Spinal cord (tissue), 10 donors: ENCODE measurements at places on chromosomes 2 and 18.

GRCh38 chr2:41568648-41569047 is 479.2 kb upstream of the PKDCC start:
- no peak overlapping the region for H3K4me3 ChIP-seq
- H3K27me3 ChIP-seq, result no peaks in the 10 kb centered on the region
- DNase-seq, result no peak
- H3K4me1 ChIP-seq, result no peaks in the 10 kb centered on the region

GRCh38 chr2:216013080-216013909 is at the start of gene MREG:
Gene MREG (minus strand): TSS chr2:216013551. CDS start chr2:216013327, 224 bp downstream.
- no peaks in the 10 kb centered on the region for H3K27me3 ChIP-seq
- no peak for DNase-seq
- peaks cover 3% of the 10 kb centered on the region for H3K36me3 ChIP-seq
- peak within 1 kb of the TSS; percentile 56 for H3K4me3 ChIP-seq

- H3K36me3 ChIP-seq, result no peaks in the 10 kb centered on the region
- no peak overlapping the region for H3K27ac ChIP-seq
- H3K4me3 ChIP-seq, result no peak overlapping the region
- H3K27me3 ChIP-seq, result no peaks in the 10 kb centered on the region
- no peak for DNase-seq
Measured at GRCh38 chr2:136389809-136390208, 271.9 kb upstream of the CXCR4 start.

- H3K4me3 ChIP-seq, result no peak overlapping the region
- H3K36me3 ChIP-seq, result no peaks in the 10 kb centered on the region
- H3K27ac ChIP-seq, result no peak overlapping the region
- DNase-seq, result no peak
- H3K27me3 ChIP-seq, result no peaks in the 10 kb centered on the region
Measured at GRCh38 chr2:223477318-223477717, 124.8 kb downstream of the SCG2 start.

DNA sequence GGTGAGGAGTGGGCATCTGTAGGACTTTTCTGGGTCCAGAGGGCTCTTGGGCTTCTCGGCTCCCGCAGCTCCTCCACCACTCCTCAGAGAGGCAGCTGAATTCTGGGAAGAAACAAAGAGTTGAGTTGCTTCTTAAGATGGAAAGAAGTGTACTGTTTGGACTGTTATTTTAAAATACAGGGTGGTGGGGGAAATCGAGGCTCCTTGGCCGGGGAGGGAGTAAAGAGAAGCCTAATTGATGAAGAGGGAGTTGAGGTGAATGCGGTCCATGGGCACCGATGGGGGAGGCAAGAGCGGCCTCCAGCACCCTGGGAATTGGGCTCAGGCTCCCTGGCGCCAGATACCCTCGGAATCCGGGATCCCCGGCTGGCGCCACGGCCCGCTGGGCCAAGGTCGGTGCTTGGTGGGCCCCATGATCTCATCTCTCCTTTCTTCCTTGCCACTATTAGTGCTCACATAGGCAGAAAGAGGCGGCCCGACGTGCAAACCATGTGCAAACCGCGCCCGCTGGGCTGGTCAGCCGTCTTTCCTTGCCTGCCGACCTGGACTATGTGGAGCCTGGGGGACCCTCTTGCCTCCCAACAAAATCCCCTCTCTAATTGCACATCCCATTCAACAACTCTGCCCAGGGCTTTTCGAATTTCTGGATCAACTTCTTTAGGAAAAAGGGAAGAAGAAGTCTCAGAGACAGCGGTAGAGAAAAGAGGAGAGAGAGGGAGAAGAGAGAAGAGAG is 604 bp upstream of the SIX3 start:
- H3K36me3 ChIP-seq, result no peaks in the 10 kb centered on the region
- H3K4me1 ChIP-seq, result peaks cover 63% of the 10 kb centered on the region
- H3K27me3 ChIP-seq, result peaks cover 100% of the 10 kb centered on the region
- H3K27ac ChIP-seq, result no peak overlapping the region
- no peak overlapping the region for H3K4me3 ChIP-seq

DNA sequence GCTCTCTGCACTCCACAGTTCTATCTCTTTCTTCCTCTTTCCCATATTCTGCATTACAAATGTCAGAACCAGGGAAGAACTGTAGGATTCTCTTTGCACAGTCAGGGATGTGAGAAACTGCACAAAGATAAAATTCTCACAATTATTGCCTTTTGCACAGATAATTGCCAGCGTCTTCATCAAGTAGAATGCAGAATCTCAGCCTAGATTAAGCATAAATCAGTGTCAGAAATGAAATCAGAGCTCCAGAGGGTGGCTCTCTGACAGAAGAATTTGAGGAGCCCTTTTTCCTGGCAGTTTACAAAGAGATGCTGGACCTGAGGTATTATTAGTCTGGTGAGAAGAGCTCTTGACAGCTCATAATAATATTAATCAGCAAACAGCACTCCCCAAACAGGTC is 173.1 kb downstream of the PTH2R start:
- H3K4me3 ChIP-seq, result no peak overlapping the region
- no peaks in the 10 kb centered on the region for H3K36me3 ChIP-seq
- DNase-seq, result no peak

DNA sequence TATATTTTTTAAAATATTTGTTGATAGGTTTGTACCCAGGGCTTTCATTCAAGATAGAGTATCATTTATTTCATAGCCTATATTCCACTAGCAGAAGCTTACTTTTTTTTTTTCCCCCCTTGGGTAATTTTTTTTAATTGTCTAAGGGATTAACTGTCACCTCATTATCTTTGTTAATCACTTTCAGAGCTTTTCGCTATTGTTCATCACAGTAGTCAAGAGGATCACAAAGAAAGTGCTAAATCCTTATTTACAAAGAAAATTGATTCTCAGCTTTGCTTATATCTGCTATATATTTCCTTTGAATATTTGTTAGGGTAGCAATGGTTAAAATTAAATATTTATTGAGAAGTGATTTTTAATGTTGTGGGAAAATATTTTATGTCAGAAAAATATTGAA is 59.0 kb downstream of the CAMKMT start:
- no peaks in the 10 kb centered on the region for H3K36me3 ChIP-seq
- H3K27ac ChIP-seq, result no peak overlapping the region
- H3K4me1 ChIP-seq, result no peaks in the 10 kb centered on the region
- no peaks in the 10 kb centered on the region for H3K27me3 ChIP-seq

DNA sequence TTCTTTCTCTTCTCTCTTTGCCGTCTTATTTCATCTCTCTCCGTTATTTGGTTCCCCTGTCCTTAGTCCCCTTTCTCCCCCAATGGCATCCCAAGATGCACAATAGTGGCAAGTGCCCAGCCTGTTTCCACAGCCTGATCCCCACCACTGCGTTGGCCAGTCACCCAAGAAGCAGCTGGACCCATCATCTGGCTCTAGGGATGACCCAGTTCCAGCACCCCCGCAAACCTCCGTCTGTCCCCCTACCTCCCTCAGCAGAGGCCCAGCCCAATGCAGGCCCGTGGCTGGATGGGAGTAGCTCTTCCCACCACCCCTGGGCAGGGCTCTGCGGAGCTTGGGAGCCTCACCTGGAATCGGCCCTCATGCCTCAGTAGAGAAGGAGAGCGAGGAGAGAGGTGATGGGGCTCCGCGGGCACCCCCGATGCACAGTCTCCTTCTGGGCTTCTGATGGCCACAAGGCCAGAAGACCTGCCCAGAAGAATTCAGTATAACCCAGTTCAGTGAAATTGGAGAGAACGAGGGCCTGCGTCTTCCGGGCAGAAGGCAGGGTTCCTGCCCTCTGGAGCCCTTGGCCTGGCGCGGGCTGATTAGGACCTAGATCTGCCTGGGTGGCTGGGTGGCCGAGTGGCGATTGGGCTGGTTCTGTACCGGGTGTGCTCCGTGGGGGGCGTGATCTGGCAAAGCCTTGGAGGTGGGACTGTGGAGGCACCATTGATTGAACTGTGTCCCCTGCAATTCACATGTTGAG is 50.9 kb downstream of the RRM2 start:
- no peaks in the 10 kb centered on the region for H3K27me3 ChIP-seq
- peaks cover 36% of the 10 kb centered on the region for H3K4me1 ChIP-seq
- H3K27ac ChIP-seq, result no peak overlapping the region
- H3K36me3 ChIP-seq, result no peaks in the 10 kb centered on the region

- H3K36me3 ChIP-seq, result peaks cover 10% of the 10 kb centered on the region
- no peak overlapping the region for H3K4me3 ChIP-seq
- peaks cover 17% of the 10 kb centered on the region for H3K4me1 ChIP-seq
- DNase-seq, result no peak
- no peak overlapping the region for H3K27ac ChIP-seq
Measured at GRCh38 chr2:134465228-134466105, 211.6 kb downstream of the MGAT5 start.

DNA sequence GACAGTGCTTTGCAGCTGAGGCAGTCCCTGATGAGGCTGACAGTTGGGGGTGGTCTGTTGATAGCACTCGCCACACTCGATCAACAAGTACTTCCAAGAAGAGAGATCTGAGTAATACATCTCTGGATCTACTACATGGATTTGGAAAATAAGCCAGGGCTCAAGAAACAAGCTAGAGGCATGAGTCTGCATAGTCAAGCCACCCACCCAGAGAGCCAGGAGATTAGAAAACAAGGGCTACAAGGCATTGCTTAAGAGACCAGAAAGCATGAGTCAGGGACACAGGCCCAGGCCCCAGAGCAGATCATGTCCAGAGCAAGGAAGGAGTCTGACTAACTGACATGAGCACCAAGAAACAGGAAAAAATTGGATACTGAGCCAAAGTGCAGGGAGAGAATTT is 196.9 kb upstream of the CWC22 start:
- H3K27ac ChIP-seq, result no peak overlapping the region
- H3K27me3 ChIP-seq, result no peaks in the 10 kb centered on the region
- no peaks in the 10 kb centered on the region for H3K4me1 ChIP-seq
- no peak overlapping the region for H3K4me3 ChIP-seq
- no peak for DNase-seq

- H3K27me3 ChIP-seq, result no peaks in the 10 kb centered on the region
- DNase-seq, result no peak
- H3K36me3 ChIP-seq, result no peaks in the 10 kb centered on the region
- no peak overlapping the region for H3K27ac ChIP-seq
- H3K4me3 ChIP-seq, result no peak overlapping the region
Measured at GRCh38 chr2:129766374-129766993, 213.0 kb upstream of the RAB6C start.

GRCh38 chr2:119657466-119658145 is 21.4 kb upstream of the TMEM177 start:
- no peak overlapping the region for H3K4me3 ChIP-seq
- no peaks in the 10 kb centered on the region for H3K4me1 ChIP-seq
- H3K27me3 ChIP-seq, result no peaks in the 10 kb centered on the region
- H3K36me3 ChIP-seq, result no peaks in the 10 kb centered on the region

- no peak overlapping the region for H3K4me3 ChIP-seq
- H3K4me1 ChIP-seq, result no peaks in the 10 kb centered on the region
- H3K27ac ChIP-seq, result no peak overlapping the region
- H3K36me3 ChIP-seq, result no peaks in the 10 kb centered on the region
- DNase-seq, result no peak
Measured at GRCh38 chr18:54257015-54257414, 12.3 kb upstream of the POLI start.

DNA sequence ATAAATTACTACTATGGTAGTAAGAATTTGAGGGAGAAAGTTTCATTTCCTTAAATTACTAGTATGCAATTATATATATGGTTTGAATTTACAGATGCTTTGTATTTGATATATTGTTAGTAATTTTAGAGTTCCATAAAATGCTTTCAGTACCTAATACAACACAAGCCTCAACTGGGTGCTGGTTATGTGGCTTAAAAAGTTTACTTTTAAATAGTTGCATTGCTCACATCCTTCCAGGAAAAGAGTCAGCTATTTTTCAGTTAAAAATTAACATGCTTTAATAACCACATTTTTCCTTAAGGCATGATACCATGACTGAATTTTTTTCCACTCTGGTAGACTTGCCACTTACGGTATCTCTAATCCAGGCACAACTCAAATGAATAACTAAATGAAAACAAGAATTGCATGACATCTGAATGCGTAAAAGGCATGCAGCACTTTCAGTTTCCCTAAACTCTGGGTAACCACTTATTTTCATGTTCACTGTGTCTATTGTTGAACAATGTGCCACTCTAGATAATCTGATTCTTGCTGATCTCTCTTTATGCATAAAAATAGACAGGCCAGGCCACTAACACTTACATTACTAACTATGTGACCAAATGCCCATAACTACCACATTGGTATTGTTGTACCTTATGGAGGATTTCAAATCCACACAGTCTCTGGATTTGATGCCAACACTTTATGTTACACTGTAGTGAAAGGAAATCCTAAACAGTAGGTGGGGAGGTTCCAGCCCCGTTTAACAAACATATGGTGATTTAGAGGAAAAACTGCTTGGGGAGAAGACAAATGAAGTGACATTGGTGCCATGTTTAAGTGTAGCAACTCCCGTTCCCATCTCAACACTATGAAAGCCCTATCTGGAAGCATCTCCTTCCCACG is 35.5 kb upstream of the SLC35F5 start:
- H3K4me3 ChIP-seq, result no peak overlapping the region
- no peak overlapping the region for H3K27ac ChIP-seq
- no peaks in the 10 kb centered on the region for H3K36me3 ChIP-seq
- H3K27me3 ChIP-seq, result no peaks in the 10 kb centered on the region

GRCh38 chr2:38037757-38038621 is 38.0 kb downstream of the CYP1B1 start:
- H3K27me3 ChIP-seq, result peaks cover 3% of the 10 kb centered on the region
- DNase-seq, result peak; percentile 61
- H3K4me3 ChIP-seq, result peak overlapping the region; percentile 43
- H3K27ac ChIP-seq, result peak overlapping the region; percentile 67
- H3K4me1 ChIP-seq, result peaks cover 12% of the 10 kb centered on the region

DNA sequence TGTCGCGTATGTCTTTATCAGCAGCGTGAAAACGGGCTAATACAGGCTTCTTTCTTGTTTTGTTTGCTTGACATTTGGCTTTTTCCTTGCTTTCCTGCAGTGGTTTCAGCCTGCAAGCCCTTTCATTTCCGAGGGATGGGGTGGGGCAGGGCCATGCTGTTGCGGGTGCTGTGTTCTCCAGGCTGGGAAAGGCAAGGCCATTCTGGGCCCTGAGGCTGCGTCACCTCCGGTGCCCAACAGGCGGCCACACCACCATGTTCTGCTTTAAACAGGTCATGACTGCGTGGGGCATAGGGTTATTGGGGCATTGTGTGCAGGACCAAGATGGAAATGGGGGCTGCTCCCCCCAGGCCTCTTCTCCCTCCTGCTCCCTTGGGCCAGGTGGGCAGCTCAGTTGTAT is 38.6 kb upstream of the PLB1 start:
- H3K4me3 ChIP-seq, result no peak overlapping the region
- no peaks in the 10 kb centered on the region for H3K4me1 ChIP-seq
- H3K36me3 ChIP-seq, result no peaks in the 10 kb centered on the region
- H3K27ac ChIP-seq, result no peak overlapping the region
- no peaks in the 10 kb centered on the region for H3K27me3 ChIP-seq
- no peak for DNase-seq

- H3K4me3 ChIP-seq, result no peak overlapping the region
- no peak overlapping the region for H3K27ac ChIP-seq
- H3K4me1 ChIP-seq, result no peaks in the 10 kb centered on the region
- DNase-seq, result no peak
Measured at GRCh38 chr18:71252351-71252865, 963.6 kb downstream of the SOCS6 start.
